ENCODE measurements at places on chromosomes 16 and 17.

- no peak for DNase-seq
These were observed 26.2 kb upstream of the NAGLU start for GRCh38 chr17:42509841-42510240.

GRCh38 chr16:87132361-87133014, 184.7 kb downstream of the C16orf95 start:
- peak; percentile 43 for DNase-seq

DNA sequence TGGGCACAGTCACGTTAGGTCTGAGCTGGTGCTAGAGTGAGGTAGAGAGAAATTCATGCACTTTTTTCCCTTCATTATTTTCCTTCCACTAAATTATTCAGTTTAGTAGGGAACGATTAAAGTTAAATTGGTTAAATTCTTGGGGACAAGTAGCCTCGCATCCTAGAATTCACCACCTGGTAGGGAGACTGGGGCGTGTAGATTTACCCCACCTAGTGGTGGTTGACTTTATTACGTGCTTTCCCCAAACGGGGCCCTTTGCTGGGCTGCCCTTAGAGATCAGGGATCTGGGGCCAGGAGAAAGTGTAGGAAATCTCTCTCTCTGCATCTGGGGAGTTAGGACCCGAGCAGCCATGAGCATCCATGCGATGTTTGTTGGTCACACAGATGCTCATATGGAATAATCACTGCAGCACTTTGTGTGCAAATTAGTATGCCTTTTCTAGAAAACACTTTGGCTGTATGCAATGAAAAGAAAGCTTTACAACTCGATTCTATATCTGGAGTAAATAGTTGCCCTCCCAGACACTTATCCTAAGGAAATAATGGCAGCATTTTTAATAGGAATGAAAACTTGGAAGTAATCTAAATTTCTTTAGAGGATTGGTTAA, 107.0 kb downstream of the PLCG2 start:
- DNase-seq, result no peak

GRCh38 chr17:68578236-68578635, 22.9 kb downstream of the FAM20A start:
- no peak for DNase-seq

DNA sequence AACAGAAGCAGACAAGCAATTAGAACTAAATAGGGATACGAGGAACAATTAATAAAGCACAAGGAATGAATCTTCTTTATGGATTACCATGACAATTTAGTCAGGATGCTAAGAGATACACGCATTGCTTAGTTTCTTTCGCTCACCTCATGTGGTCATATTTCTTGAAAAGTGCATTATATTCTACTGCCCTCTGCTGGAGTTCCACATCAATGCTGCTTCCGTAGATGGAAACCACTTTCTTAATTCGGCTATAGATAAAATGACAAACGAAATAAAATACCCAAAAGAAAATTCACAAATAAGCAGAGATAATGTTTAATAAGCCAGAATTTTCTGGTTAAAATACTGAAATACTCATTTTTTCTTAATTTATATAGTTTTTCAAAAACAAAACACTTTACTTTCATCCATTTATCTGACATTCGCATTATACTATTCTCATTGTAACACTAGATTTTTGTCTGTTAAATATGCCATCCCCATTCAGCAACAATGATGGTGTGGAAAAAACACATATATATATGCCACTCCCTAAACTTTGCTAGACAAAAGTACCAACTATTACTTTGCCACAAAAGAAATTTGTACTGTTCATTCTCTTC, 22.0 kb upstream of the PHLPP2 start:
- no peak for DNase-seq

DNA sequence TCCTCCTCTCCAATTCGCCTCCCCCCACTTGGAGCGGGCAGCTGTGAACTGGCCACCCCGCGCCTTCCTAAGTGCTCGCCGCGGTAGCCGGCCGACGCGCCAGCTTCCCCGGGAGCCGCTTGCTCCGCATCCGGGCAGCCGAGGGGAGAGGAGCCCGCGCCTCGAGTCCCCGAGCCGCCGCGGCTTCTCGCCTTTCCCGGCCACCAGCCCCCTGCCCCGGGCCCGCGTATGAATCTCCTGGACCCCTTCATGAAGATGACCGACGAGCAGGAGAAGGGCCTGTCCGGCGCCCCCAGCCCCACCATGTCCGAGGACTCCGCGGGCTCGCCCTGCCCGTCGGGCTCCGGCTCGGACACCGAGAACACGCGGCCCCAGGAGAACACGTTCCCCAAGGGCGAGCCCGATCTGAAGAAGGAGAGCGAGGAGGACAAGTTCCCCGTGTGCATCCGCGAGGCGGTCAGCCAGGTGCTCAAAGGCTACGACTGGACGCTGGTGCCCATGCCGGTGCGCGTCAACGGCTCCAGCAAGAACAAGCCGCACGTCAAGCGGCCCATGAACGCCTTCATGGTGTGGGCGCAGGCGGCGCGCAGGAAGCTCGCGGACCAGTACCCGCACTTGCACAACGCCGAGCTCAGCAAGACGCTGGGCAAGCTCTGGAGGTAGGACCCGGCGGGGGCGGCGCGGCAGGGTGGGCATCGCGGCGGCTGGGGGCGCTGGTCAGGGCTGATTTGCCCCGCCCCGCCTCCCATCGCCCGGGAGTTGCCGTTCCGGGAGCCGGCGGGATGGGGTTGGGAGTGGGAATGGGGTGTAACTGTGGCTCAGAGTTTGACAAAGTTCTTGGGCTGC, 567 bp downstream of the SOX9 start:
- DNase-seq, result no peak

DNA sequence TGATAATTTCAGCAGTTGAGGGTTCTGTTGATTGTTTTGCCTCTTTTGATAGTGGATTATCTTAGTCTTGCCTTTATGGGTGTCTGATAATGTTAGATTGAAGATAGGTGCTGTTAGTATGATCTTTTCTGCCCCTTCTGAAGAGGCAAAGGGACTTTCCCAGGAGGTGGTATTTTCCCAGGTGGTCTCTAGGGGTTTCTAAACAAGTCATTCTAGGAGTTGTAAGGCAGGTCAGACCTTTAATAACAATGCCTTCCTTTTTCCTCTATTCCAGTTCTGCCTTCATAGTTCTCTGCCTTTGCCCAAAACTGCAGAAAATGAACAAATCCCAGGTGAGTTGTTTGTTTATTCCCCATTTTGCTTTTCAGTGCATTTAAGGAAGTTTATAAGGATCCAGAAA, 4.3 kb downstream of the ZFP1 start:
- no peak for DNase-seq

DNA sequence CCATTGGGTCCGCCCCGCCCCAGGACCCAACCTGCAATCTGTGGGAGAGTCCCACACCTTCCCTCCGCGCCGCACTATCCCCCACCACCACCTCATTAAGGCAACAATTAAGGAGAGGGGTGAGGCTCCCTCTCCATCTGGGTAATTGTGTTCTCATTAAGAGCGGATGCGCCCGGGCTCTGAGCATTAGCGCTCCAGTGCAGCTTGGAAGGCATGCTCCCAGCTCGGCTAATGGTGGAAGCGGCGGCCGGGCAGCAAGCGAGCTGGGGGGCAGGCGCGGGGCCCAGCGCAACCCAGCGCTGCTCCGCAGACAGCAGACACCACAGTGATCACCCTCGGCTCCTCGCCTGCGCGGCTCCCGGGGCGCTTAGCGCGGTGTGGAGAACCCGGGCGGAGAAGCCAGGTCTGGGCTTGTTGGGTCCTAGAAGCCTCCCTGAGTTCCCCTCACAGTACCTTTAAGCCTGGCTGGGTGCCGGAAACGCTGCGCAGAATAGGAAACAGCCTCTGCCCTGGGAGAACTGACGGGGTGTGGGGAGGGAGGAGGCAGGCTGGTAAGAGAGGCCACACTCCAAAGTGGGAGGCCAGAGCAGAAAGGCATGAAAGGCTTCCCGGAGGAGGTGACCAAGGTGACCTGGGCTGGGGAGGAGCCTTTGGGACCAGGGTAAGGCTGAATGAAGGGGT, 6.4 kb downstream of the CBLN1 start:
- DNase-seq, result no peak

DNA sequence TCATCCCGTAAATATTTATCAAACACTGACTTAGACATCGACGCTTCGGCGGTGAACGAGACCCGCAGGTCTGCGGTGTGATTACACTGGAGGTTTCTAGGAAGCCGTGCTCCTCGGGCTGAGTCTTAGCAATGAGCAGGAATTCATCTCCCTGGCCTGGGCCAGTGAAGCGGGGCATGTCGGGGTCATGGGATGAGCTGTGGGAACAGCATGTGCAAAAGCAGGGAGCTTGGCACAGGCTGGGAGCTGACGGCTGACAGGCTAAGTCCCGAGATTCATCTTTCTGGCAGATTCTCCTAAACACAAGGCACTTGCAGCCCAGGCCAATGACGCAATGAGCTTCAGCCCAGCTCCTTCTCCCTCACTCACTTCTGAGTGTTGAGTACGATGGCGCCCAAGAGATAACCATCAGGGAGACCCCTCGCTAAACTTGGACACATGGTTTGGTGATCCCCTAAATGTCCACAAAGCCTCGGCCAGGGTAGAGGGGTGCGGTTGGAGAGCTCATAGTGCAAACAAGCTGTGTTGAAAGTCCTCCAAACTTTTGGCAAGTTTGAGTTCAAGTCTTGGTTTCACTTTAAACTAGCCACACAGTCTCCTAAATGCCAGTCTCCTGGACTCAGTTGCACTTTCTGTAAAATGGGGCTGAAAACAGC, 12.8 kb downstream of the CRISPLD2 start:
- peak; percentile 76 for DNase-seq

GRCh38 chr17:62713086-62713881, 85.8 kb downstream of the MRC2 start:
- DNase-seq, result no peak

GRCh38 chr17:8420041-8420934, 15.4 kb upstream of the NDEL1 start:
- no peak for DNase-seq

DNA sequence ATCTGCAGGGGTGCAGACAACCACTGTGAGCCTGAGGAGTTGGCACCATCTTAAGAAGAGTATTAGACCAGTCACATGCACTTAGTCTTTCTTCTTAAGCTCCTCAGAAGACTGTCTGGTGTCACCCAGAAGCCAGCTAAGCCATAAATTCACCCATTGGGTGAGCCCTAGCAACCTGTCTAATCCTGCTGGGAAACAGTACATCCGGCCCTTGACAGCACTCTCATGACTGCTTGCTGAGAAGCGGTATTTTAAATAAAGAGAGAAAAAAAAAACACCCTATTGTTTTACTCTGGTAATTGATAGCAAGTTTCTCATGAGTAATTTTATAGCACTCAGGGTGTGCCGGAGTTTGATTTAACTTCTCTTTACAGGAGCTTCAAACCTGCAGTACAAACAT, 134.7 kb downstream of the SOX9 start:
- DNase-seq, result no peak
